NCI-H526 (cell line): ENCODE measurements at places on chromosomes 13 and 19.

DNA sequence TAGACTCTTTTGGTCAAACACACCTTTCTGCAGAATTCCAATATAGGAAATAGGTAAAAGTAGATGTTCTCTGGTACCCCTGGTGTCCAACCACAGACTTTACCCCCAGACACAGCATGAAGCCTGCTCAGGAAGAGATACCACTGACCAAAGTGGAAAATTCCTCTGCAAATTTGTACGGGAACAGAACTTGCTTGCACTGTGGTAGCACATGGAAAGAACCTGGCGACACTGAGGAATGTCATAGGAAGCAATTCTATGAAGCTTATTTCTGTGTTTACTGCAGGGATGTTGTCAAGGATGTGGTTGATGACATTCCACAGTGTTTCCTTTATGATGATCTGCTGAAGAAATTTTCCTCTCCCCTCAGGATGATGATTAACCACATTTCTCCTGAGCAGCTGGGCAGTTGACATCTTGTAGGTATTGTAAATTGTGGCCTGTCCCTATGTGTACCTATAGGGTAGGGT, 48.9 kb upstream of the TNFSF11 start:
- DNase-seq = no peak

DNA sequence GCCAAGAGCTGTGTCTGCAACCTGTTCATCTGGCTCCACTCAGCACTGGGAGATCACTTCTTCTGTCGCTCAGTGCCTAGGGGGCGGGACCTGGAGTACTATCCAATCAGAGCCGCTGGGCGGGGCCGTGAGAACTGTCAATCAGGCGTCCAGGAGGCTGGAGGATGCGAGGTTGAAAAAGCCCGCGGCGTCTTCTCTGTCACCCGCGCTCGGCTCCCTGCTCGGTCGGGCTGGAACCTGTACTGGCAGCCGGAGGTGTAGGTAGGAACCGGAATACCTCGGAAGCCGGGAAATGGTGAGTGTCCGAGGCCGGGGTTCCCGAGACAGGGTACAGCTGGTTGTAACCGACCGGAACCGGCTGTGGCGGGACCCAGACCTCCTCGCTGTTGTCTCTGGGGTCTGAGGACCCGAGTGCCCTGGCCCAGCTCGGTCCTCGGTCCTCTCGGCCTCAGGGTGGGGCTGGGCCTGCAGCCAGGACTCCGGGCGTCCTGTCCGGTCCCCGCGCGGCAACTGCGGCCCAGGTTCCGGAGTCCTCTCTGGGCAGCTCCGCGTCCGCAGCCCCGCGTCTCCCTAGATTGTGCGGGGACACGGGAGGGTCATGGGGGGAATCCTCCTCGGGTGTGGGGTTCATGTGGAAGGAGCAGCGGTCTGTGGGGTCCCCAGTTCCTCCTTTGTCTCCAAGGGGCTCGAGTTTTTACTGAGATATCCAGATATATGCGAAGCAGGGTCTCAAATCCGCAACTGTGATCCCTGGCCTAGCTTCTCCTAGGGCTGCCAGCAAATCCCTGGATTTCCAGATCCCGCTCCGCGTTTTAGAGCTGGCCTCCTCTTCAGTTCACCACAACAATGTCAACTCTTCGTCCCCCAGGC, 42.6 kb downstream of the ZNF627 start:
- DNase-seq = peak; percentile 97

DNA sequence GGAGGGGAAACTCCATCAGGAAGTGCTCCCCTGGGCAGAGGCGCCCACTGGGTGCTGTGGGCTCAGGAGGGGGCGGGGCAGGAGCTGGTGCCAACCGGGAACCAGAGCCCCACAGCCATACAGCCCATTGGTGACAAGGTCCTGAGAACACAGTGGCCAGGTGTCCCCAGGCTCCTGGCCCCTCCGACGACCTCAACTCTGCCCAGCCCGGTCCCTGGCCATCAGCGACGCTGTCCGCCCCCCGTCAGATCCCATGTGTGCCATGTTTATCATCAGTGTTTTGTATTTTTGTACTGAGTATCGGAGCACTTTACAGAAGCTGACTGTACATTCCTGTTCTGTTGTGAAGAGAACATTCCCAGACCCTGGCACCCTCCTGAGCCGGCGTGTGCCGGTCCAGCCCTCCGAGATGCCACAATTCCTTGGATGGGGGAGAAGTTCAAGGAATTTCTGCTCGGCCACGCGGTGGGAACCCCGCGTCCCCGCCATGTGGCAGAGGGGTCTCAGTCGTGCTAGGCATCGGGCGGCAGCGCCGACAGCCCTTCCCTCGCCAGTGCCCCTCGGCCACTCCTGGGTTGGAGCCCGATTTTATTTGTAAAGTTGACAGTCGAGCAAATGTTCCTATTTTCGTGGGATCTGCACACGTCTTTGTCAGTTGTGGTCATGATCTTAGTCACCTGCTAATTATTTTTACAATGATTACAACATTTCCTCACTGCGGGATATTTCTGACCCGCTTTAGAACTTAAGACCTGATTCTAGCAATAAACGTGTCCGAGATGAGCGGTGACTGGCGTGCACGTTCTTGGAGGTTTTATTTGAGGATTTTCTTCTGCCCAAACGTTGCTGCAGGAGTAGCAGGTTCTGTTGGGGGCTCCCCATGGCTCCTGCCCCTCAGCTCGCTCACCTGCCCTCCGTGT, 16.9 kb downstream of the PEX11G start:
- DNase-seq = no peak

- DNase-seq = peak; percentile 38
These were observed 25.9 kb downstream of the ACSBG2 start for GRCh38 chr19:6161271-6161850.
